ENCODE measurements at places on chromosomes 5 and 9.
A peak's percentile ranks its signal among the peaks of the same experiment; 100 is the strongest.

GRCh38 chr9:36817160-36817834 is 216.8 kb downstream of the PAX5 start:
- no peak for DNase-seq

- DNase-seq, result peak; percentile 23
These were observed 172.1 kb upstream of the GAS1 start for GRCh38 chr9:87119328-87119881.

- peak; percentile 71 for DNase-seq
These were observed 176.7 kb upstream of the ADAMTSL1 start for GRCh38 chr9:18297056-18297841.

DNA sequence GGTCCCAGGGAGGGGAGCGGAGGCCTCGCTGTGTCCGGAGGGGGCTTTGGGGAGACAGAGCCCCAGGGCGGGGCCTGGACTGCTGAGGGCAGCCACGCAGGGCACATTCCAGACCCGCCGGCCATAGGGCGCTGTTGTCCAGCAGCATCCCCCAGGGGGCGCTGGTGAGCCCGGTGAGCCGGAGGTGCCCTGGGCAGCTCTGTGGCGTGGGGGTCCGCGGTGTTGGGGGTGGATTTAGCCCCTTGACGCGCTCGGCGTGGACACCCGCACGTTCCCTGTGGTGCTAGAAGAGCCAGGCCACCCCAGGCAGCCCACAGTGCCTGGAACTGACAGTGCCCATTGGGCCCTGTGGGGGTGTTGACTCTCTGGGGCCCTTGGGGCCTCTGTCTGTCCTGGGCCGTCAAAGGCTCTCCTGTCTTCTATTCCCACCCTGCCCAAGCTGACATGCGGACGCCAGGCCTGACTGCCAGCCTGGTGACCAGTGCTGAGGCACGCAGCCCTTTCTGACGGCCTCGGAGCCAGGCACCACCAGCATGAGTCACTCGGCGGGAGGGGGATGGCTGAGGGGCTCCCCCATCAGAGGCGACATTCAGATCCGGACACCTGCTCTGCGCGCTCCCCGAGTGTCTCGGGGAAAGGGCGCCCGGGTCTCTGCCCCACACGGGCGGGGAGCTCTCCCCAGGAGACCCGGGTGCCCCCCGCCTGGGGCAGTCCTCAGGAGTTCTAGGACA is 23.9 kb downstream of the TPPP start:
- no peak for DNase-seq

DNA sequence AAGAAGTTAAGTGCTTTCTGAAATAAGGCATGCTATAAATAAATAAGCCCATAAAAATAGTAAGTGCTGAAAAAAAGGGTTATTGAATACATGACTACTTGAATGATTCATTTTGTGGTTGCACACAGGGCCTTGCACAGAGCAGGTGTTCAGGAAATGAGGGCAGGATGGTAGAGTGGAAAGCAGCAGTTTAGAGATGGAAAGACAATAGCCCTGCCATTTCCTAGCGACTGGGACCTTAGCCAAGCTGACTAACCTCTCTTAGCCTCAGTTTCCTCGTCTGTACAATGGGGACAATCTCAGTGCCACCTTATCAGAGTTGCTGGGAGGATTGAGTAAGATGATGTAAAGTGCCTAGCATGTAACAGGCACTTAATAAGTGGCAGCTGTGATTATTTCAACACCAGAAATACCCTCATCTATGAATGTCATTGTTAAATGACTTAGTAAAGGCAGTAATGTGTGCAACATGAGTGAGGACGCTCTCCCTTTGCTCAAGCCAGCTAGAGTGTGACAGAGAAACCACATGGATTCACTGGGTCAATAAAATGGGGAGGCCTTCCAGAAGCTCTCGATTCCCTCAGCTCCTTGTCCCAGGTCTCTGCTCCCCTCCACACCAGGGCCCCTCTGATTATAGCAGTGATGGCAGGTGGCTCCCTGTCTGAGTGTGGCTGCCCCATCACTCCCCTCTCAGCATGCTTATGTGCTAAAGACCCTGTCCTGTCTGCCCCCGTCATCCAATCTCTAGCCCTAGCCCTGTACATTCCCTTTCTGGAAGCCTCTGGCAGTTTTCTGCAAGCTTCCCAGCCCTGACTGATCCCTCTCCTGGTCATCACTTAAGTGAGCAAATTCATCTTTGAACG is 16.0 kb upstream of the PHF19 start:
- DNase-seq, result peak; percentile 88

- DNase-seq, result peak; percentile 60
These were observed 152.9 kb upstream of the PITX1 start for GRCh38 chr5:135186662-135187522.

GRCh38 chr9:107127608-107128007 is 155.5 kb upstream of the RAD23B start:
- no peak for DNase-seq

- DNase-seq, result no peak
These were observed 165.5 kb downstream of the SYK start for GRCh38 chr9:90967145-90967538.

DNA sequence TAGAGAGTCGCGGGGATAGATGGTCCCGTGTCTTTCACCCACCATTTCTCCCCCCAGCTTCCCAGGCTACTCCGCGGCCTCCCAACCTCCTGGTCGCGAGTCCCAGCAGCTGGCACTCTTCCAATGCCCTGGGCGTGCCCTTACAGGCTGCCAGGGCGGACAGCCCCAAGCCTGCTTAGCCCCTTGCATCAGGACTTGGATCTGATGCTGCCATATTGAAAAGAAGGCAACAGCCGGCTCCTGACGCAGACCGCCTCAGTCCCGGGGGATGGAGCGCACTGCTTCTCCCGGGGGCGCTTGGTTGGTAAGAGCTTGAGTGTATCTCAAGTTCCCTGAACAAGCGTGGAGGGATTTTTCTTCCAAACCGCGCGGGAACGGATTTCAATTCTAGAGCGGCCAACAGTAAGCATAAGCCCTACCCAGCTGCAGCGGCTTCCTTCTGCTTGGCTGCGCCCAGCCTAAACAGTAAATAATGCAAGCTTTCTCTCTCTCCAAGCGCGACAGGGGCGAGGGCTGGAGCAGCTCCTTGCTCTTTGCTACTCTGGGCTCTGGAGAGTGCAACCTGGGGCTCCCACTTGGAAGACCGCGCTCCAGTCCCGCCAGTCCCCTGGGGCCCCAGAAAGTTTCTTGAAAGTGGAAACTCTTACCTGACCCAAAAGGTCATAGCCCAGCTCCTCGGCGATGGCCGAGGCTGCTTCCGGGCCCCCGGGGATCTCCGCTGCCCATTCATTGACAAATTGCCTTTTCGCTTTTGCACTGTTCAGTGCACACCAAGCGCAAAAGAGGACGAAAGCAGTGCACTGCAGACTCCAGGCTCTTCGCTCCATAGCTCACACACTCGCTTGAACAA is 607 bp downstream of the PCSK1 start:
- no peak for DNase-seq

- peak; percentile 38 for DNase-seq
These were observed 78.3 kb downstream of the CEP120 start for GRCh38 chr5:123344816-123345426.

DNA sequence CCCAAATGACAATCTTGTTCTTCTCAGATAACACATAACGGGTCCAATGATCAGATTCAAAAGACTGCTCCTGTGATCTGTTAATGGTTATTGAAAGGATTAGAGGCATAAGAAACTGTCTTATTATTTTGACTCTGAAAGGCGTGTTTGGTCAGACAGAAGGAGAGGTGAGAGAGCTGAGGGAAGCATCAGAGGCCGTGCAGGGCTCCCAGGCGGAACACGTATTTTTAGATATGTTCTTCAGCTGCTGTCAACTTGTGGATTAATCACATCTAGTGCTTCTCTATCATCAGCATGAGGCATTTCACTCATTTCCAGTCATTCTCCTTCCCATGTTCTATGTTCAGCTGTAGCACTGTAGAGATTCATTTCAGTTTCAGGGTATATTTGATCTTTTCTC is 199.8 kb downstream of the MAPKAP1 start:
- DNase-seq, result no peak

DNA sequence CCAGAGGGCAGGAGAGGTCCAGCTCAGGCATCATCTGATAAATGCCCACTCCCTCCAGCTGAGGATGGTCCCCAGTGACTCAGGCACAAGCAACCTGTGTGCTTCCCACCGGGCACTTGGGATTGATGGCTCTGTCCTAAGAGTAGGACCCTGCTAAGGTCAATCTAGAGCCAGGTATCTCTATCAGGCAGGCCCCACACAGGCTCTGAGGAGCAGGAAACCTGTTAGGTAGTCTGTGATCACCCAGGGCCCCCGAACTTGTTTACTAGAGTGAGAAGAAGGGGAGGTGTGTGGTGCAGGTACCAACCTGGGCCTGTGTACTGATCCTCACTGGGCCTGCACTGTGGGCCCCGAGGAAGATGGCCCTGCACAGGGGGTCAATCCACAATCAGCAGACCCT is 119.6 kb upstream of the FSTL4 start:
- DNase-seq, result no peak

DNA sequence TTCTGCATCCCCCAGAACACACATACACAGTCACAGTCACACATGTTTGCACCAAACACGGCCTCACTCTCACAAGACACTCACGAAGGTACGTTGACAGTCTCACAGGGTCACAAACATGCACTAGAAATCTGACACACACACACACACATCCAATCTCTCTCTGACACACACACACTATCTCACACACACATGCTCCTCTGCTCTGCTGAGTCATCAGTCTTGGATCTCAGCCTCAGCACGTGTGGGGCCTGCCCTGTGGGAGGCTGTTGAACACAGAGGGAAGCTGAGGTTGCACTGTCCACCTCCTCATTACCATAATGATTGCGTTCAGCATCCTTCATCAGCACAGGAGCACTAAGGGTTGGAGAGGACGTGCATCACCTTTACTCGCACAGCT is 188.8 kb downstream of the MTRR start:
- DNase-seq, result no peak

- no peak for DNase-seq
These were observed 53.3 kb upstream of the IL17B start for GRCh38 chr5:149432376-149432775.

DNA sequence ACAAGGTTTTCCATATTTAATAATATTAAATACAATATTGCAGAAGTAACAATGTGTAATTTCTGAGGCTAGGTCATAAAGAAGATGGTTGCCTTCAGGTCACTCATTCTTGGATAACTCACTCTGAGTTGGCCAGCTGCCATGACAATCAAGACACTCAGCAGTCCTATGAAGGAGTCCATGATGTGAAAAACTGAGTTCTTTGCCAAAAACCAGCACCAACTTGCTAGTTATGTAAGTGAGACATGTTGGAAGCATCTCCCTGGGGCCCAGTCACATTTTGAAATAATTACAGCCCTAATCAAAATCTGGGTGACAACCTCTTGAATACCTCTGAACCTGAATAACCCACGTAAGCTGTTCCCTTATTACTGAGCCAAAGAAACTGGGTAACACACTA is 453.2 kb downstream of the CDH18 start:
- DNase-seq, result peak; percentile 99

DNA sequence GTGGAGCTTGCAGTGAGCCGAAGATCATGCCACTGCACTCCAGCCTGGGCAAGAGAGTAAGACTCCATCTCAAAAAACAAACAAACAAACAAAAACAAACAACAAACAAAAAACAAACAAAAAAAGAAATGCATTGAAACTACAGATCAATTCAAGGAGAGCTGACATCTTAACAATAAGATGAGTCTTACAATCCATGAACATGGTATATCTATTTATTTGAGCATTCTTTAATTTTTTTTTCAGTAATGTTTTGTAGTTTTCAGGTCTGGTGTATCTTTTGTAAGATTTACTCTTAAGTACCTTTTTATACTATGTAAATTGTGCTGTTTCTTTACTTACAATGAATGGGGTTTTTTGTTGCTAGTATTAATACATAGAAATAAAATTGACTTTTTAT is 140.1 kb upstream of the DAPK1 start:
- DNase-seq, result no peak

GRCh38 chr9:72440992-72441847 is 76.2 kb upstream of the ZFAND5 start:
- peak; percentile 84 for DNase-seq

- peak; percentile 41 for DNase-seq
These were observed 26.7 kb downstream of the F2R start for GRCh38 chr5:76742583-76742982.

- no peak for DNase-seq
These were observed 20.5 kb downstream of the ELP1 start for GRCh38 chr9:108913391-108913790.

DNA sequence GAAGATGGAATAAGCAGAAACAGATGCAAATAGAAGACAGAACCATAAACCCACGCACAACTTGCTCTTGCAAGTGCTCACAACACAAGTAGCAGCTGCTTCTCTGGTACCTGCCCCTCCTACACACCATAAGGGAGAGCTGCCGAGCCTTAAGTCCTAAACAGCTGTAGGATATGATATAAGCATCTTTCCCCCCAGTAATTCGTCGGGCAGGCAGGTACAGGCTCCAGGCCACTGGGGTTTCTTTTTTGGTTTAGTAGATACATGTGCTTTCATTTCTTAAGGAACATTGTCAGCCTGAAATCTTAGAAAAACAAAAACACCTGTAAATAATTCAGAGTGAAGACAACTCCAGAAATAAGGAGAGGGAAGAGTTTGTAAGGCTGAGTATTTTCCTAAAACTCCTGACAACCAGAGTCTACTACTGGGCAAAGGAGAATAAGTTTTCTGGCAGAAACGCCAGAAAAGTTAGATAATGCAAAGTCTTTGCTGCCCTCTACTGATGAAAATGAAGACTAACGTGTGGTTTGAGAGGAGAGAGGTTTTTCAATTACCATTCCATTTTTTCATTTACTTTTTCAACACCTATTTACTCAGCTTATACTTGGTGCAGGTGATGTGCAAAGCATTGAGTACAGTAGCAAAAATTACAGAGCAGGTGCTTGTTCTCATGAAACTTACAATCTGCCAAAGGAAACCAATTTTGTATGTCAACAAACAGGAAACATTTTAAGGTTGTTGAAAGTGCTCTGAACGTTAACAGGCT is 20.1 kb upstream of the TCERG1 start:
- peak; percentile 50 for DNase-seq
